ENCODE measurements at places on chromosomes 3 and 15. TPM values are rescaled to one million over a fixed set of nuclear protein-coding genes. Genes with fewer than 3 reads are reported as not detected.

Gene GABRB3
- 102 TPM for total RNA-seq

Gene CFAP20DC
- 1.2 TPM for total RNA-seq

Gene RFX7
- 30.5 TPM for total RNA-seq

Gene GXYLT2
- 4.7 TPM for total RNA-seq

Gene SELENOK
- total RNA-seq = 21.4 TPM

Gene IGDCC3
- 9.8 TPM for total RNA-seq

Gene KIF23
- 4.7 TPM for total RNA-seq

Gene CCR8
- total RNA-seq = not detected

Gene FAM219B
- total RNA-seq = 41.3 TPM

Gene TICRR
- 1.2 TPM for total RNA-seq

Gene UACA
- 20.9 TPM for total RNA-seq

Gene PLA2G4B
- 3.7 TPM for total RNA-seq

Gene TP63
- 0.25 TPM for total RNA-seq

Gene BCHE
- 14.0 TPM for total RNA-seq

Gene ALG1L2
- total RNA-seq = not detected

Gene IL5RA
- total RNA-seq = 0.49 TPM

Gene LSAMP
- total RNA-seq = 97.1 TPM

Gene SUSD5
- total RNA-seq = 1.7 TPM

Gene LRRC31
- not detected for total RNA-seq

Gene MUC4
- total RNA-seq = under 0.01 TPM

Gene HTR3E
- total RNA-seq = not detected

Gene BOC
- total RNA-seq = 8.1 TPM

Gene NTRK3
- total RNA-seq = 50.9 TPM
